ENCODE measurements at places on chromosomes 7 and 10.

GRCh38 chr10:117268258-117268657 lies 27.3 kb downstream of the SLC18A2 start:
- DNase-seq = no peak

DNA sequence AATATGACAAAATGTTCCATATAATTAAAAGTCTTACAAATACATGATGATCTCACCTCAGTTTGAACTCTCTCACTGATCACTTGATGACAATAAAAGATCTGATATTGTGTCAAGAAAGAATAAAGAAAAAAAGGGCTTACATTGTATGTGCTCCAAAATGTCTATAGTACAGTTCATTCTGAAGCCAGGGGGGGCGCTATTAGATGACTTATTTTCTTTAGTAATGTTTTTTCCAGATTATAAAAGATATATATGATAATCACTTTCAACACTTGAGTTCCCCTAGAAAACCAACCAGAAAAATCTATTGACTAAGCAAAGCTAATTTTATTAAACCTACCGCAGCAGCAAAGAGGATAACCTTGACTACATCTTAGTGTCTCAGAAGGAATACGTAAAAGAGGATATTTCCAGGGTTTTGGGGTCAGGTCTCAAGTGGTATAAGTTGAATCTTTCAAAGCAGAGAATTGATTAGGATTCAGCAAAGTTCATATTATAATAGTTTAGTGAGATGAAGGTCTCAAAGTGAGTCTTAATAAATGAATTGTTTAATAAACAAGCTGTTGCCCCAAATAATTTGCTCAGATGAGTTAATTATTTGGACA lies 55.8 kb downstream of the PTN start:
- no peak for DNase-seq

GRCh38 chr10:130045091-130045652 lies 65.5 kb downstream of the C10orf143 start:
- no peak for DNase-seq

DNA sequence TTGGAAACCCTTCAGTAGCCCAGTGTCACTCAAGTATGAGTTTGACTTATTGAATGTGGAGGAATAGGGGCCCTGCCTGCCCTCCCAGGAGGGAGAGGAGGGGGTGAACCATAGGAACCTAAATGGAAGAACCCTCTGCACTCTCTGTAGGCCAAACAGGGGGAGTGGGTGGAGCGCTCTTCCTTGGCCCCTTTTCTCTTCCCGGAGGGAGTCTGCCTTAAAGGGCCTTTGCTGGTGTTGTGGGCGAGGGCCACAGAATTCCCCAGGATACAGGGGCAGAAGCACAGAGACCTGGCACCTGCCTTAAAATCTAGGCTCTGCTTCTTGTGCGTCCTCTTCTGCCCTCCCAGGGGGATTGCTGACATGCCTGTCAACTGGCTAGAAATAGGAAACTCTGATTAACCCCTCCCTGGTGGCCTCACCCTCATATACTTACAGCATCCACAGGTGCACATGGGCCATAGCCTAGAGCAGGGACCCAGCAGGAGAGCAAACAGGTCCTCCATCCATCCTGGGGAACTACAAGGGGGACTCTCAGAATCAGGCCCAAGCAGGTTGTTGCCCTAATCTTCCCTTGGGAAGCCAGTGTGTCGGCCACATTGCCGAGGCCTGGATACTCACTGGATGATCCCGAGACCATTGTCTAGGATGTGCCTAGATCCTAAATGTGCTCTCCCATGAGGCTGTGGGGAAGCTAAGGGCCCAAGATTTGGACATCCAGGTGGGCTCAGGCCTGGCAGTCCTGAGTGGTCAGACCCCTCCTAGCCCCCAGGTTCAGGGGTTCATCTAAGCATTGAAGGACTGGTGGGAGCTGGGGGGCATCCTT lies 3.4 kb downstream of the TRIM8 start:
- no peak for DNase-seq

All from HuH-7.5 (cell line).